ENCODE measurements at places on chromosomes 1 and 21.

- no peak for DNase-seq
These were observed 53.0 kb downstream of the DMRTB1 start for GRCh38 chr1:53511933-53512806.

- DNase-seq, result no peak
These were observed 40.6 kb downstream of the ARID4B start for GRCh38 chr1:235287208-235287882.

- no peak for DNase-seq
These were observed 161.6 kb upstream of the VAMP3 start for GRCh38 chr1:7609311-7609994.

DNA sequence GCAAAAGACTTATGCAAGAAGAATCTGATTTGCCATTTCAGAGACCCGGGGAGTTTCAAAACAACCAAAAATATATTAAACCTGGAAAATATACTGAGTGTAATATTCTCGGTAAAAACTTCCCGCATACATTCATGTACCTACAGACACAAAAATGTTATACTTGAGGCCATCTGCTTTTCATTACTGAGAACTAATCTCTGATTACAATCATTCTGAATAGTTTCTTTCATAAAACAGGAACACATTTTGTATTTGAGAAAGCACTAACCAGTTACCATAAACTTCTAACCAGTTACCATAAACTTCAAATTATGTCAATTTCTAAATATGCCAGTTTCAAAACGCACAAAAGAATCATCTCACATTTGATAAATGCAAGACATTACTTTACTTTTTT is 7.8 kb downstream of the ZNHIT6 start:
- no peak for DNase-seq

GRCh38 chr1:37493336-37494098 is 19.1 kb downstream of the ZC3H12A start:
- DNase-seq, result no peak

DNA sequence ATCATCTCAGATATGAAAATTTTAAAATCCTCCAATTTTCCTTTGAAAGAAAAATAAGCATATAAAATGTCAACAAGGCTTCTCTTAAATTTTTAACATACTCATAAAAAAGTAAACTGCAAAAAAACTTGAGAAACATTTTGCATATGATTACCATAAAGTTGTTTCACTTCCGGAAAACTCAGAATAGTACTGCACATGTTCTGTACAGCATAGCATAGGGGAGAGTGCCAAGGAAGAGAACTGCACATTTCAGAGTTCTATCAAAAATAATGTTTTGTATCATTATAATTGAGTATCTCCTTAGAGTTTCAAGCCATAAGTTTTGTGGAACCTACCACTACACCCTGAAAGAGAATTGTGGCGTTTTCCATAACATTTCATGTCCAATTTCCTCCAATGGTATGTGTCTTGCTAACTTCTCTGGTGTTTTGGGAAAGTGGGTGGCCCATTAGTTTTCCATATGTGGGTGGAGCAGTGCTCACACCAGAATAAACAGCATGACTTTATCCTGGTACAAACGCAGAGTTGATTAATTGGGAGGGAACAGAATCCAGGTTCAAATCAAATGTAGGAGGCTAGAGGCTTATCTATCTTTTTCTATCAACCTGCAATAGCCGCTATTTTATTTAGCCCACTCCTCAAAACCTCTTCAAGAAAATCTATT is 430.9 kb downstream of the LMO4 start:
- no peak for DNase-seq

- DNase-seq, result no peak
These were observed 19.0 kb upstream of the C1orf105 start for GRCh38 chr1:172401477-172401876.

DNA sequence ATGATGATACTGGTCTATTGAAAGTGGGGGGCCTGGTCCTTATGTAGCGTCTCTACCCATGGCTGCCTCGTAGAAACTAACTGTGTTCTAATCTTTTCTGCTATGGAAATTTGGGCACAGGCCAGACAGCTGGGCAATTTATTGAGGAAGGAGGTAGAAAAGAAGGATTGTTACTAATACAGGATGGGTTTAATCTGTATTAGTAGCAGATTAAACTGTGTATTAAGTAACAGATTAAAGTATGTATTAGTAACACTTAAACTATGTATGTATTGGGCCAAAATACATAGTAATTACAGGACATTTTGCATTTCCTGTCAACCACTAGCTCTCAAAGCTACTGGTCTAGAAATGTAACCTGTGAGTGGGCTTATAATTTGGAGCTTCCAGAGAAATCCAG is 142.0 kb downstream of the MAST2 start:
- peak; percentile 16 for DNase-seq

GRCh38 chr1:204647114-204647804 is 38.3 kb downstream of the LRRN2 start:
- peak; percentile 76 for DNase-seq

DNA sequence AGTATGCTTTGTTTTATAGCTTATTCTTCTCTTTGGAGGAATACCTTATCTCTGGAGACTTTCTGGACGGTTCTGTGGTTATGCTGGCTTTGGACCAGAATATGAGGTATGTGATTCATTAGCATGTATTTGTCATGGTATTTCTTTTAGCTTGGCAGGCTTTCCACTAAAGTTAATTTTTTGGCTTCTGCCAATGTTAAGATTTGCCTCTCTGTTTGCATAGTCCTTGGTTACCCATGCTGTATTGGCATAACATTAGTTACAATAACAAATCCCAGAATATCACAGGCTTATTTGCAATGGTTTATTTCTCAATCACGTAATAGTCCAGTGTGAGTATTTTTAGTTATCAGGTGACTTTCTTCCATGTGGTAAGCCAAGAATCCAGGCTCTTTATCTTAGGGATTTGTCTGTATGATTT is 9.7 kb downstream of the ZMPSTE24 start:
- DNase-seq, result no peak

DNA sequence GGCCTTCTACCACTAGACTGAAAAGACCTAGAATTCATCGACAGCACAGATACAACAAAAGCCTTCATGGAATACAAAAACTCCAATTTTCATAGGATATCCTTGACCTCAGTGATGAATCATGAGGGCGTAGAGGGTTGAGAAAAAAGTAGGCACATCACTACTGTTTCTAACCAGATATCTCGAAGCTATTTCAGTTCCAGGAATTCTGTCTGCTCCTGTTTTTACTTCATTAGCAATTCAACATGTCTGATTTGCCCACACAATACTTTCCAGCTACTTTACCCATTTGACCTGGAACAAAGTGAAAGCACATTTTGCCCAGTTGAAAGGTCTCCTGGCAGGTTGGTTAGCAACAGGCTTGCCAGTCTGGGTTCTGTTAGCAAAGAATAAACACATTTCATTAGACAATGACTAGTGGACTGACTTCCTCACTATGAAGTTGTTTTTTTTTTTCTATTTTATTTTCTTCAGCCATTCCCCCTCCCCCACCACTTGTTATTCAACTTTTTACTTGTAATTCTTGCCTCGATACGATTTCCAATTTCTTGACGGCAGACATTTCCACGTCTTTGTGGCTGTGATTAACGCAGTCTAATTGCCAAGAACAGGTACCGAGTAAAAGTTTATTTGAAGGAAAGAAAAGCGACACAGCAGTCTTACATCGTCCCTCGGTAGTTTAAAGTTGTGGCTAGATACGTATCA is 4.0 kb upstream of the ZBTB18 start:
- peak; percentile 42 for DNase-seq

DNA sequence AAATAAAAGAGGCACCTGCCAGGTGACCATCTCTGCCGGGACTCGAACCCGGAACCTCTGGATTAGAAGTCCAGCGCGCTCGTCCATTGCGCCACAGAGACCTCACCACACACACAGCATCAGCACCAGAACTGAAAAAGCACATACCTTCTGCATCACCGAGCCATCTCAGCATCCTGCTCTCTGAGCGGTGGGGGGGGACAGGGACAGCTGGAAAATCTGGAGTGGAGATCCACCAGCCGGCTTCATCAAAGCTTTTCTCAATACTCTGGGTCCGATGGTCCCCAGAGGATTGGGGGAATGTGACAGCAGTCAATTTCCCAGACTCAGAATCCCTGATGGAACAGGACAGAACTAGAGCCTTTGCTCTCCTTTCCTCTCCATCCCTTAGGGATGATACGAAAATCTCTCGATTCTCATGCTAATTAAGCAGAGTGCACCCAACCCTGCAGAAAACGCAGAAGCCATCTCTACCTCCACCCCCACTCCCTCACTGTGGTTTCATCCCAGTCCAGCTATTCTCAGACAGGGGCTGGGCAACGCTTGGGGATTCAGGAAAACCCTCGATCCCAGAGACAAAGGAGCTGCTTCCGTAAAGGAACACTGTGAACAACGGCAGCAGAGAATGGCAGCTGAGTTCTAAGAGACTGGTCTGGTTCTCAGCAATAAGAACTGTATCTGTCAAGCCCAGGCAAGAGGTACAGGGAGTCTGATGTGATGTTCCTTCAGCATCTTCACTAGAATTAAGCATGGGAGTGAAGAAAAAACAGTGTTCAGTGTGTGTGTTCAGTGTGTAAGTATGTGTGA is 29.6 kb upstream of the CADM3 start:
- DNase-seq, result peak; percentile 78

DNA sequence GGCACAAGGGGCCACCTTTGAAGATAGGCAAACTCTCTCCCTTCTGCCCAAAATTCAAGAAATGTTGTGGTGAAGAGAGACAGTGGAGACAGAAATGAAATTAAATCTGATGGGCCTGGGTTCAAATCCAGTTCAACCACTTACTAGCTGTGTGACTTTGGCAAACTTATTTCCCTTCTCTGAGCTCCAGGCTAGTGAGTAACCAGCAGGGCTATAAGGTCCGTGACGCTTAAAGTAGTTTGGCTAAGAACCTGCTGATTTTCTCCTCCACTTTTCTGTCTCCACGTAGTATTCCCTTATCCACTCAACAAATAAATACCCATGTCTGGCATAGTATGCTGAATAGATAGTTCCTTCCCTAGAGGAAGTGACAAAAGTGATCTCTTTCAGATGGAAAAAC is 1.9 kb downstream of the SLC2A1 start:
- no peak for DNase-seq

- DNase-seq, result peak; percentile 45
These were observed 53.3 kb upstream of the SYT14 start for GRCh38 chr1:209884665-209885117.

- DNase-seq, result no peak
These were observed 91.6 kb downstream of the KIF26B start for GRCh38 chr1:245246433-245246832.

- no peak for DNase-seq
These were observed 69.3 kb downstream of the SLC25A24 start for GRCh38 chr1:108130794-108131193.

- DNase-seq, result peak; percentile 53
These were observed 992 bp downstream of the TENT5C start for GRCh38 chr1:117606649-117607430.

GRCh38 chr1:10968411-10968826 is 44.0 kb upstream of the TARDBP start:
- DNase-seq, result no peak

GRCh38 chr21:46018615-46019014 is 37.0 kb downstream of the COL6A1 start:
- no peak for DNase-seq

DNA sequence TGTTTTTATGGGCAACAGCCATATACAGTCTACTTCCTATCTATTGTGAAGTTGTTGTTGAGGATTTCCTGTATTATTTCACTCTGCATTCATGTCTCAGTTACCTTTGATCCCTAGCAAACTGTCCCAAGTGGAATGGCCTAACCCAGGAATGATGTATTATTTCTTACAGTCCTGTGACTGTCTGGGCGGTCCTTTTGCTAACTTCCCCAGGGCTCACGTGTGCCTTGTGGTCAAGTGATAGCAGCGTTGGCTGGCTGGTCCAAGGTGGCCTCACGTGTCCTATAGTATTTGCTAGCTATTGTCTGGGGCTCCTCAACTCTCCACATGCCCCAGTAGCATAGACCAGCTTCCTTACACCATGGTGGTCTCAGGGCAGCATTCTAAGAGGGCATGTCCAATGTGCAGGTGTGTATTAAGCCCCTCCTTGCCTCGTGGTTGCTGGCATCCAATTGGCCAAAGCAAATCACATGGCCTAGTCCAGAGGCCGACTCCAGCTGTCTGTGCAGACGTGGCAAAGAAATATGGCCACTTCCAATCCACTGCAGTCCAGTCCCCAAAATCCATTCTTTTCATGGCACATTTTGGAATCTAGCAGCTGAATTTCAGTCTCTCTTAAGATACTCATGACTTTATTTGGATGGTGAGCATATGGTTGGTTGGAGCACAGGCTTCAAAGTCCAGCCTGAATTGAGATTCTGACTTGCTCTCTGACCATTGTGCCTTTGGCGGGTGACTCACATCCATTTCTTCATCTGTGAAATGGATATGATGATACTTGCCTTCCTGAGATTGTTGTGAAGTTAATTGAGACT is 94.1 kb downstream of the GALNT2 start:
- no peak for DNase-seq

DNA sequence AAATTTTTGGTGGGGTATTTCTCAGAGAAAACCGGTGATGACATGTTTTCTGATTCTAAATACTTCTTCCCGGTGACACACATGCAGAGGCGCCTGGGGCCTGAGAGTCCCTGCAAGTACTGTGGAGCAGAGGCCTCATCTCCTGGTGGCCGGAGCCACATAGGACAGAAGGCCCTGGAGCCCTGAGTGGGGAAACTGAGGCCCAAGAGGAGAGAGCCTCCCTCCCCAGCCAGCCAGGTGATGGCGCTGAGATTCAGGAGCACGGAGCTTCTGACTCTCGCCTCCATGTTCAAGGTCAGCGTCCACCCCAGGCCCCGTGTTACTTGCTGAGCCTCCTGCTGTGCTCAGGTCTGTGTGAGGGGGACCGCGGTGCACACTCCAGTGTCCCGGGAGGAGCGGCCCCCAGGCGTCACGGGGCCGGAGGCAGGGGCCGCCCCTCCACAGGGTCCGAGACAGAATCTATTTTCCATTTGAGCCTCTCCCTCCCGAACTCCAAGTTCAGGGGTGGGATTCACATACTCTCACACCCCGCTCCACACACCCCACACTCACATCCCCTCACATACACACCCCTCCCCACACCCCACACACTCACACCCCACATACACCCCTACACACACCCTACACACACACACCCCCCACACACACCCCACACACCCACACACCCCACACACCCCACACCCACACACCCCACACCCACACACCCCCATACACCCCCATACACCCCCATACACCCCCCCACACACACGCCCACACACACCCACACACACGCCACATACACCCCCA is 43.8 kb downstream of the SLX9 start:
- no peak for DNase-seq

DNA sequence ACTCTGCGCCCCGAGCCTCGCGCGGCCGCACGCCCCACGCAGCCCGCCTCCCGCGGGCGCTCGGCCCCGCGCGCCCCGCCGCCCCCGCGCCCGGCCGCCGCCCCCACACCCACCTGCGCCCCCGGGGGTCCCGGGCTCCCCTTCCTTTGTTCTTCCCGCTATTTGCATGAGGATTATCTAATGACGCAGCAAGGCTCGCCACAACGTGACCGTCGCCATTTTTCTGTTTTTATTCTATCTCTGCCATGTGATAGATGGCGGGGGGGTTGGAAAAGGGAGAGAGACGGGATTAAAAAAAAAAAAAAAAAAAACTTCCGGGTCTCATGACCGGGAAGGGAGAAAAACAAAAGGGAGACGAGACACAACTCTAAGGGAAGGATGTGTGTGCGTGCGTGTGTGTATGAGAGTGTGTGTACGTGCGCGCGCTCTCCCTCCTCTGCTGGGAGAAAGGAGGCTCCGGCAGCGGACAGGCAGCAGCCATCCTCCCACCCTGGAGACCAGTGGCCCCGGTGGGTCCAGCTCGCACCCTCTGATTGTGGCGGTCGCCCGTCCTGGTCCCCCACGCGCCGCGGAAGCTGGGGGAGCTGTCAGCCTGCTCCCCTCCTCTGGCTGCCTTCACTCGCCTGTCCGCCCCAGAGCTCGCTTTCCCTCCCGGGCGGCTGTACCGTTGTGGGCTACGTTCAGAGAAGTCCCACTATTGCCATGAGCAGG is 80.4 kb upstream of the AK4 start:
- DNase-seq, result peak; percentile 94

Measured in NCI-H82 (cell line).